ENCODE measurements at places on chromosomes 5 and 9.

DNA sequence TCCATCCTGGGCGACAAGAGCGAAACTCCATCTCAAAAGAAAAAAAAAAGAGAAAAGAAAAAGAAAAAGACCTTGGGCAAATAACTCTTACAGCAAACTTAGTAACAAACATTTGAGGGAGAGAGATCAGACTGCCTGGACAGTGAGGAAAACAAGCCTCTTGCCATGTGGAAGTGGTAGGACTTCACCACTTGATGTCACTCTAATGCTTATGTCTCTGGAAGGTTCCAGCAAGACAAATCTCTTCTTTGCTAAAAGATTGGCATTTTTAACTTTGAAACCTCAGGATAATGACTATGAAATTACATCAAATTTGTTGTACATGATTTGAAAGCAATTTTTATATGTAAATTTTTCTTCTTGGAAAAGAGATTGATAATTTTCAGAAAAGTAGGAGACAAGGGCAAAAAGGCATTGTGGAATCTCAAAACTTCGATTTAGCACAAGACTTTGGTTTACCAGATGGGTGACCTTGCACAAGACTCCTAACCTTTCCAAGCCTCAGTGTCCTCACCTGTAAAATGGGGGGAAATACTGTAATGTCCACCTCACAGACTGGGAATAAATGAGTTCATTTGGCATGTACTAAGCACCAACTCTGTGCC is 5.4 kb downstream of the ACTL7B start:
- no peak for DNase-seq

- no peak for DNase-seq
These were observed 602.2 kb downstream of the BNC2 start for GRCh38 chr9:16268067-16268881.

DNA sequence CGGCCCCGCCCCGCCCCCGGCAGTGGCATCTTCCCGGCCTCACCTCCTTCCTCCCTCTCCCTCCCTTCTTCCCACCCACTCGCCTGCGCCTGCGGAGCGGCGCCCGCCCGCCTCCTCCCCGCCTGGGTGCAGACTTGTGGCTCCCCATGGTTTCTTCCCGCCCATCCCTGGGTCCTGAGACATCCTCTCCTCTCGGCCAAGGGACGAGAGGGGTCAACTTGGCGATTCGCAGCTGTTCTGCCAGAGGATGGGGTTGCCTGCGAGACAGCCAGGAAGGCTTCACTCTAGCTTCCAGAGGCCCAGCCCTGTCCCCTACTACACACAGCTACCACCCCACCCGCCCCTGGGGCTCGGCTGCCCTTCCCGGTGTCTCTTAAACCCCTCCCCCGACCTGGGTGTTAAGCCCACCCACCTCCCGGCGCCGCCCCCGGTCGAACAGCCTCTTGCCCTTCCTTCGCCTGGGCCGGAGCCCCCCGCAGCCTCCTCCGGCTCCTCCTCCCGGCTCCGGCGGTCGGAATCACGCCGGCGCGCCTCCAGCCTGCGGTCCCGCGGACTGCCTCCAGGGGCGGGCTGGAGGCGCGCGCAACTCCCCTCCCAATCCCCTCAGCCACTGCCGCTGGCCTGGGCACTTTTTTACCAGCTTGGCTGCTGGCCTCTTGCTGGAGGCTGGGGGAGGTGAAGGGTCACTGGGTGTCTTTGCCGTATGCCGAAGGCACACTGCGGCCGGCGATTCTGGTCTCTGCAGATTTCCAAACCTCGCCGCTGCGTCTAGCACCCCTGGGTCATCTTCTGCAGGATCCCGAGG is 1.9 kb downstream of the JADE2 start:
- DNase-seq = peak; percentile 48

DNA sequence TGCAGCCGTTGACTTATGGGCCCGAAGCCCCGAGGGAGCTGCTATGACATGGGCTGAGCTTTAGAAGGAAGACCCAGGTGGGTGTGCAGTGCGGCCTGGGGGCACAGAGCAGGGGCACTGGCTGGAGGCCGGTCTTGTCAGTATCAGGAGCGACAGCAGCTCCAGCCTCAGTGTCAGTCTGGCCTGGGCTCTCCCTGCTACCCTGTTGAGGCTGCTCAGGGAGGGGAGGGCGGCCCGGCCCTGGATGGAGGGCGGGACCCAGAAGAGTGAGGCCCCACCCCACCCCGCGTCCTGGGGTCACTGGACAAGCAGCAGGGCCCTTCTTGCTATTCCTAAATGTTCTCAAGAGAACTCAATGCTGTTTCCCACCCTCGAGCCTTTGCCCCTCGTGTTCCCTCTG is 18.0 kb downstream of the GFI1B start:
- DNase-seq = no peak

DNA sequence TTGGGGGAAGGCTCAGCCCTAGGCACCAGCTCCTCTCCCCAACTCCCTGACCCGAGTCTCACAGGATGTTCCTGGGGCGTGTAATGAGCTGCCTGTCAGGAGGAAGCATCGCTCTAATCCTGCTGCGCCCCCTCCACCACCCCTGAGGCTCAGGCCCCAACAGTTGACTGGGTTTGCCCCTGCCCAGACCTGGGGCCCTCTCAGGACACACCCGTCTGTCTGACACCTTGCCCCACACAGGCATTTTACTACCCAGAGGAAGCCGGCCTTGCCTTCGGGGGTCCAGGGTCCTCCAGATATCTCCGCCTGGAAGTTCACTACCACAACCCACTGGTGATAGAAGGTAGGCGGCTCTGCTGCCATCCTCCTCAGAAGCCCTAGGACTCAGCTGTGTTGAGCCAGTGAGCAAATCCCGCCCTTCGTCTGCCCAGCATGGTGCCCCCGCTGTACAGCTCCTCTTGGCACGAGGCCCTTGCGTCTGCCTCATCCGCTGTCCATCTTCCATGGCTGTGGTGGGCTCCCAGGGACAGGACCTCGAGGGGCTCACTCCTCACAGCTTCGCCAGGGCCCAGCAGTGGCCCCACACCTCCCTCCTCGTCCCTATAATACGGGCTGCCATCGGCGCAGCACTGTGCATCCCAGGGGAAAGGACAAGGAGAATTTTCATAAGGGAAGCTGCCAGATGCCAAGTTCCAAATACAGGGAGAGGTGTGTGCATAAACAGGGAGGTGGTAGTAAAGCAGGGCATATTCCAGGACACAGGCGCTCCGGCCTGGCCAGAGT is 8.0 kb downstream of the DBH start:
- no peak for DNase-seq

DNA sequence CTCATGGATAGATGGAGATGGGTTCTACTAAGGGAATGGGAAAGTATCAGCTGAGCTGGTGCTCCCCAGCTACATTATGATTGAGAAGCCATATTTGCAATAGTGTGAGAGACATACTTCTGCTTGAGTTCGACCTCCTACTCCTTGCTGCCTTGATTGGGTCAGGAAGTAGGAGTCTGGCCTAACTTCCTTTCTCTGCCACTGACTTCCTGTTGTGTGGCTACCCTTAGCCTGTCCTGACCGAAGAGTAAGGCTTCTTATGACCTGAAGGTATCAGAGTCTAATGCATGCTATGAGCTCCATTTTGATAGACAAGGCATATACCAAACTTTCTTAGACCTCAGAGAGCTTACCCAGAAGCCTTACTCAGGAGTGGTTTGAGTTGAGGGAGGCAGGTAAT is 53.9 kb downstream of the OSTF1 start:
- DNase-seq = no peak

DNA sequence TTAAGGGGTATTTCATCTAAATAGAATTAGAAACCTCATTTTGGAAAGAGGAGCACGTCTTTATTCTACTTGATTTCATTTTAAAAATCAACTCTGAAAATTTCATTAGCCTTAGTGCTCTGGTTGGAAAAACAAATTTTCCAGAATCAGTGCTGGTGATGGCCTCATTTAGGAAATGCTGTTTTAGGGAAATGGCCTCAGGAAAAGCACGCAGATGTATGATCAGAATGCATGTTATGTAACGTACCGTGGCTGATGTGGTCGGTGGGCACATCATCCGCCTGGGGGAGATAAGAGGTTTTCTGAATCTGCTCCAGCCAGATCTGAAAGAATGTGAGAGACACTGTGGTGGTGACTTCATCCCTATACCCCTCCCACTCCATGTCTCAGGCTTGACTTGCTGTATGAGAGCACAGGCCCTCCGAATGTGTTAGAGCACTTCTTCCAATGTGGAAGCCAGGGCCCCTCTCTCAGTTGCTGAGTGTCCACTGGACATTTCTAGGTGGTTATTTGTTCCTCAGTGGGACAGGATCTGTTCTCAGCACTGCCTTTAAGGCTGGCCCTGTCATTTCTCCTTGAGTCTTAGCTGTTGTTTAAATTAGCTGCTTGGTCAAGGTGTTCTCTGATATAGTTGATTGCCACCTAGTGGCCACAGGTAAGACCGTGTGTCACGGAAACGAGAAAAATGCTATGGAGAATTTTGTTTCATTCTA is 96.5 kb downstream of the ARHGAP26 start:
- no peak for DNase-seq

DNA sequence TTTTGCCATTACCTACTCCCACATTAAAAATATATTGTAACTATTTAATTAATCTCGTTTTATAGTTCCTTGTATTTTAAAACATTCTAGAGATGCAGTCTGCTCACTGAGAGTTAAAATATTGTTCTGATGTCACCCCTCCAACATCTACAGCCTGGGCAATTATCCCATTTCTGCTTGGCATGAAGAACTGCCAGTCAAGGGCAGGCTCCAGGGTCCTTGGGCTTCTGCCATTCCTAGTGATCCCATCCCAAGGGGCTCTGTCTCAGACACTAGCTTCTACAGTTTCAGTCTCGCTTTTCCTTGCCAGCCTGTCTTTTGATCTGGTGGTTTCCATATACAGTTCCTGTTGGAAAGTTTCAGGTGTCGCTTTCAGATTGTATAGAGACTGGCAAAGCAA is 287.2 kb downstream of the TMEM232 start:
- no peak for DNase-seq

- DNase-seq = no peak
These were observed 153.7 kb upstream of the EGFLAM start for GRCh38 chr5:38104497-38105230.

- peak; percentile 98 for DNase-seq
These were observed at the start of gene RGMB for GRCh38 chr5:98773464-98774191. RGMB (plus strand) TSS chr5:98773663; CDS start chr5:98774071, 408 bp downstream.

GRCh38 chr5:146390469-146390868 is 51.8 kb downstream of the POU4F3 start:
- DNase-seq = no peak

- no peak for DNase-seq
These were observed 37.5 kb upstream of the GFPT2 start for GRCh38 chr5:180390441-180391190.

DNA sequence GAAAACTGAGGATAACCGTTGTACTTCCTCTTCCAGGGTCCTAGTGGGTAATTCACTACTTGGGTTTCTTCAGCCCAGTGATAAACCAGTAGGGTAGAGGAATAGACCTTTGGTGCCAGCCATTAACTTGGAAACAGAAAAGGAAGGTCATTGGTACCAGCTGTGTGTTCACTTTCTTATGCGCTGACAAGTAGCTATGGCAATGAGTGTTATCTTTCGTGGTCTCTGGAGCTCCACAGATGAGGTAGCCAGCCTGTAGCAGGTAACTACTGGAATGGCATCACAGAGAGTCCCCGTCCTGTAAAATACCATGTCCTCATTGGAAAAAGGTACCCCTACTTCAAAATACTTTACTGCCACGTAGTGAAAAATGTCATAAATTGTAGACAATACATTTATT is 2.3 kb downstream of the UHRF2 start:
- no peak for DNase-seq

DNA sequence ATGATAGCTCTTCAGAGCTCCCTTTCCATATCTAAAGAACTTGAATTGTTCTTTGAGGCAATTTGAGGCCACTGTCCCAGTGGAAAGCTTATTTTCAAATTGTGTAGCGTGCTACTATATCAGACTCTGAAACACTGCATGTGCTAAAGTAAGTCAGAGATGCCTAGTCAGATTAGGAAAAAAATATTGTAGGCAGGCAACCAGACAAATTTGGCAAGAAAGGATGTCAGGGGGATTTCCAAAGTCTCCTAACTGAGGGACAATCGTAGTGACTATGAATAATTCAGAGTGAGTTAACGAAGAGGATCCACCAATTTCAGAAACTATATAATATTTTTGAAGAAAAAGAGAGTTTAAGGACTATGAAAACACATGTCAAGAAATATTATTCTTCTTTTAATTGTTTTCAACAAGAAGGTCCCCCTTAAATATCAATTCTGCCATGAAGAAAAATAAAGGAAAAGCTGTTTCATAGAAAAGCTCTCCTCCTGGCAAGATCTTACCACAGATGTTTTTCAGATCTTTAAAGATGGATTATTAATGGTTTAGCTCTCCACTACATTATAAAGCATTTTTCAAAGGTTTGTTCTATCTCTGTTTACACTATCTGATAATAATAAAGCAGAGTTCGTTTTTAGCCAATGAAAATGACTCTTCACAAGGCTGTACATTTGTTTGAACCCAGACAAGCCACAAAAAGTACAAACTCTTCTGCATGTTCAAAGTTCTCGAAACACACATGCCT is 273.5 kb upstream of the PTGER4 start:
- no peak for DNase-seq

DNA sequence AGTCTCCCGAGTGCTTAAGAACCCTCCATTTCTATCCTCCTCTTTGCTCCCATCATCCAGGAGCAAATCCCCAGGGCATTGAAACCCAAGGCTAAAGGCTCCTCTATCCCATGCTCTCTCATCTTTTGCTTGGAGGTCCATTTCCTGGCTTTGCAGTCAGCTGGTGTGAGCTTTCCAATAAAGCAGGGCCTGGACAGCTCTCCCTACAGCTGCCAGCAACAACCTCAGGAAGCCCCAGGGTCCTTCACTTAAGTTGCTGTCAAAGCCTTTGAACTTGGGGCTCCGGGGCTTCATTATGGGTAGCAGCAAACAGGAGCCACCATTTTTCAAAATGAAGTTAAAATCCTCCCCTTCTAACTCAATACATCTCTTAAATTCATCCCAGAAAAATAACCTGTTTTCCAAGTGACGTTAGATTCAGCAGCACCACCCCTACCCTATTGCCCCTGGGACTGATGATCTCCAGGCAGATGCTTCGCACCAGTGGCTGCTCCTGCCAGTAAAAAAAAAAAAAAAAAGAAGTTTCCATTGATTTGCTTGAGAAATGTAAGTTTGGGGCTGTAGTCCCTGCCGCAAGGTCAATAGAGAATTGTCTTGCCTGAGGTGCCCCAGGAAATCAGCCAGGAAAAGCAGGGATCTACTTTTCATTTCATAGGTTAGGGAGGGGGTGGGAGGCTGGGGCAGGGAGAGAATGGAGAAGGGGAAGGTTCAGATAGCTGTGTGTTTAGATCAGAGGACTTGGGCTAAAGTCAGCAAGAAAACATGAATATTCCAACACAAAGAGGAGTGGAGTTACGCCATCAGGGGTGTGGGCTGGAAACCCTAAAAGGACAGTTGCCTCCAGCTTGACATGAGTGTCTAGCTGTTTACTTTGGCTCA is 83.8 kb upstream of the IL6ST start:
- no peak for DNase-seq

DNA sequence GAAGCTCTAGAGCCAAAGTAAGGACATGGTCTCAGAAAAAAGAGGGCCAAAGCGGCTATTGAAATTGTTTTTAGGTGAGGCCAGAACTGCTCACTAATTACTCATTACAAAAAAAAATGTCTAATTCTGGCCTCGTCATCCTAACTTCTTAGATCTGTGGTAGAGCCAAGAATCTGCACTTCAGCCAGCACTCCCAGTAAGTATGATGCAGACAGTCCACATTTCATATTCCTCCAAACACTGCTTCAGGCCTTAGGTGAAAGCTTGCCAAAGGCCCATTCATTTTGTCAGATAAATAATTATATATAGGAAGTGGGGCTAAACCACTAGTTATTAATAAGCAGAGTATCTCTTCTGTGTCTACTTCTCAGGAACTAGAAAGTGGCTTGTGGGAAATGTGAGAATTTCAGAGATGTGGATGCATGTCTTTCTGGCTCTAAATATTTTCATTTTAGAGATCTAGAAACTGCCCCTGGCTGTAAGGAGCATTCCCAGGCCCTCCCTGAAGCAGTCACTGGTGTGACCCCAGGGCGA is 554.0 kb downstream of the TLE4 start:
- no peak for DNase-seq

Measured in hippocampal formation (tissue), 2 donors.